ENCODE measurements at places on chromosomes 16 and 17. TPM values are rescaled to one million over a fixed set of nuclear protein-coding genes. Genes with fewer than 3 reads are reported as not detected.

Gene PMFBP1
- total RNA-seq: not detected

DNA sequence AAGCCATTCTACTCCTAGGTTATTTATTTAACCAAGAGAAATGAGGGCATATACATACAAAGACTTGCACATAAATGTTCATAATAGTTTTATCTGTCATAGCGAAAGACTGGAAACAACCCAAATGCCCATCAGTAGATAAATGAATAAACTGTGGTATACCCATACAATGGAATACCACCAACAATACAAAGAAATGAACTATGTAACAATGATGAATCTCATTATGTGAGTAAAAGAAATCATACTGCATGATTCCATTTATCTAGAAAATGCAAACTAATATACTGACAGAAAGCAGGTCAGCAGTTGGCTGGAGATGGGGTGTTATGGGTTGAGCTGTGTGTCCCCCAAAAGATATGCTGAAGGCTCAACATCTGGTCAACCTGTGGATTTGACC lies 57.3 kb downstream of the CEP95 start:
- H3K4me1 ChIP-seq: peaks cover 9% of the 10 kb centered on the region
- no peak overlapping the region for H3K4me3 ChIP-seq
- peaks cover 26% of the 10 kb centered on the region for H3K36me3 ChIP-seq
- H3K27ac ChIP-seq: no peak overlapping the region
- H3K27me3 ChIP-seq: no peaks in the 10 kb centered on the region

GRCh38 chr16:64580558-64580957 lies 541.3 kb downstream of the CDH11 start:
- DNase-seq: no peak
- no peak overlapping the region for H3K4me3 ChIP-seq
- no peaks in the 10 kb centered on the region for H3K36me3 ChIP-seq
- no peak overlapping the region for H3K27ac ChIP-seq
- no peaks in the 10 kb centered on the region for H3K27me3 ChIP-seq
- H3K4me1 ChIP-seq: no peaks in the 10 kb centered on the region

DNA sequence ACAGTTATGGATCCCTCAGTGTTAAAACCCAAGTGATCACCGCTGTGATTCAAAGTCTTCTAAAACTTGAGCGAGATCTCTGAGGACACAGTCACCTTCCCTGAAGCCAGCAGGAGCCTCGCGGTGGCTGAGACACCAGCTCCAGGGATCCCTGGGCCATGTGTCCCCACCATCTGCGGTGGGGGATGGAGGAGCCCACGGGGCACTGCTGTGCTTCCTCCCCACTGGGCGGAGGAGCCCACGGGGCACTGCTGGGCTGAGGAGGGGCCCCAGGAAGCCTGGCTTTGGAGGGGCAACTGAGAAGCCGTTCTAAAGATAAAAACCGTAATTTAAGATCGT lies 65.7 kb upstream of the METRNL start:
- H3K4me1 ChIP-seq: no peaks in the 10 kb centered on the region
- no peak overlapping the region for H3K4me3 ChIP-seq
- no peak for DNase-seq
- H3K27me3 ChIP-seq: no peaks in the 10 kb centered on the region
- no peaks in the 10 kb centered on the region for H3K36me3 ChIP-seq

- no peak for DNase-seq
- no peak overlapping the region for H3K4me3 ChIP-seq
- no peaks in the 10 kb centered on the region for H3K27me3 ChIP-seq
- no peak overlapping the region for H3K27ac ChIP-seq
- peaks cover 5% of the 10 kb centered on the region for H3K4me1 ChIP-seq
Measured at GRCh38 chr16:3482659-3483241, 12.5 kb downstream of the C16orf90 start.

Measured in vagina (tissue), 2 donors.